GM13977 (cell line): ENCODE measurements at places on chromosomes 7 and 10.
A peak's percentile ranks its signal among the peaks of the same experiment; 100 is the strongest.

- DNase-seq, result no peak
Observed at GRCh38 chr7:37986908-37987330, 66.5 kb downstream of the EPDR1 start.

- DNase-seq, result no peak
Observed at GRCh38 chr10:75859141-75859540, 427.7 kb downstream of the LRMDA start.

GRCh38 chr7:51927738-51928137 is 611.1 kb upstream of the COBL start:
- no peak for DNase-seq

GRCh38 chr7:17689361-17689902 is 250.9 kb downstream of the SNX13 start:
- DNase-seq, result no peak

DNA sequence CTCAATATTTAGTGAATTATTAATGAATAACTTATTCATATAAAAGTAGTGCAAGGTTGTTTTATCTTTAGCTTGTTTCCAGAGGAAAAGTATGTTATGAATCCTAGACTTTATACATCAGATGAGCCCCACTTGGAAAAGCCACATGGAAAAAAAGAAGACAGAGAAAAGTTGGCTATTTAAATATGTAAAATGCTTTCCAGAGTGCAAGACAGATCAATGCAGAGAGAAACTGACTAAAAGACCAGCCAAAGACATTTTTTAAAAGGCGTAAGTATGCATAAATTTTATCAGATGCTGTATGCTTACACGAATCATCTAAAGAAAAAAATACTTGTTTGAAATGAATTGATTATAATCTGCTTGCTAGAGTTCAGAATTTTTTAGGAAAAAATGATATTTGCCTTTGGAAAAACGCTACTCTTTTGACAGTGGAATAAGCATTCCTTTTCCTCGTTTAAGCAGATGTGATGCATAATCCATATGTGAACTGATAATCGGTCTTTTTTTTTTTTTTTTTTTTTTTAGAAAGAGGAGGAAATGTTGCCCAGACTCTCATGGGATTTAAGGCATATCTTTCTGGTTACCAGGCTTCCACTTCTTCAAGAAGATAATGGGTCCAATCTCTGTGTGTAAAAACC is 70.7 kb downstream of the RELN start:
- no peak for DNase-seq

- no peak for DNase-seq
Observed at GRCh38 chr10:4535521-4535920, 290.5 kb upstream of the AKR1E2 start.

DNA sequence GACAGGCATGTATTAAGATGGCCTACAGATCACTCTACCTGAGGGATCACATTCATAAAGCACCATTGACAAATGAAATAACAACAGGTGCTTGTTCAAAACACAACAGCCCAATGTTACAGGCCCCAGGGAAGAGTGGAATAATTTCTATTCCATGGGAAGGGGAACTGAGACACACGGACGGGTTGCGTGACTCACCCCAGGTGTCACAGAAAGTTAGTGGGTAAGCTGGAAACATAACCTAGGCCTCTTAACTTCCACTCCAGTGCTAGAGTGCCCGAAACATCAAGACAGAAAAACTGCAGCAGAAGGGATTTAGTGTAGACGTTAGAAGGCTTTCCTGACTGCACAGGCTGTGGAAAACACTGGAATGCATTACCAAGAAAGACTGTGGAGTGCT is 48.3 kb downstream of the SLC37A3 start:
- no peak for DNase-seq

GRCh38 chr7:50782375-50783208 is at the start of gene GRB10:
GRB10 (minus strand) TSS chr7:50782896; CDS start chr7:50732322, 50,574 bp downstream.
- DNase-seq, result no peak

GRCh38 chr7:74138945-74139843 is 35.0 kb upstream of the EIF4H start:
- no peak for DNase-seq

DNA sequence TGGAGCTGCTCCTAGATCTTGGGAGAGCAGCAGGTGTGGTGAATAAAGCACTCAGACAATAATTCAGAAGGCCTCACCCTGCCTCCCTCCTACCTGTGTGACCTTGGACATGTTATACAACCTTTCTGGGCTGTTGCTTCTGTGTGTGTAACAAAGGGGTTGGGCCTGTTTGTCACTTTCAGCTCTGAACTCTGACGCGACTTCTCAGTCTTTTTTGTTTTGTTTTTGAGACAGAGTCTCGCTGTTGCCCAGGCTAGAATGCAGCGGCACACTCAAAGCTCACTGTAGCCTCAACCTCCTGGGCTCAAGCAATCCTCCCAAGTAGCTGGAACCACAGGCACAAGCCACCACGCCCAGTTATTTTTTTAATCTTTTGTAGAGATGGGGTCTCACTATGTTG is 89.3 kb downstream of the DNMBP start:
- no peak for DNase-seq

GRCh38 chr7:135326636-135327280 is 93.1 kb downstream of the STRA8 start:
- DNase-seq, result no peak

GRCh38 chr7:131878777-131879176 is 322.3 kb upstream of the PODXL start:
- no peak for DNase-seq

- DNase-seq, result no peak
Observed at GRCh38 chr10:86085136-86085535, 281.5 kb downstream of the GRID1 start.

GRCh38 chr10:66723608-66724400 is 202.0 kb upstream of the LRRTM3 start:
- DNase-seq, result no peak

DNA sequence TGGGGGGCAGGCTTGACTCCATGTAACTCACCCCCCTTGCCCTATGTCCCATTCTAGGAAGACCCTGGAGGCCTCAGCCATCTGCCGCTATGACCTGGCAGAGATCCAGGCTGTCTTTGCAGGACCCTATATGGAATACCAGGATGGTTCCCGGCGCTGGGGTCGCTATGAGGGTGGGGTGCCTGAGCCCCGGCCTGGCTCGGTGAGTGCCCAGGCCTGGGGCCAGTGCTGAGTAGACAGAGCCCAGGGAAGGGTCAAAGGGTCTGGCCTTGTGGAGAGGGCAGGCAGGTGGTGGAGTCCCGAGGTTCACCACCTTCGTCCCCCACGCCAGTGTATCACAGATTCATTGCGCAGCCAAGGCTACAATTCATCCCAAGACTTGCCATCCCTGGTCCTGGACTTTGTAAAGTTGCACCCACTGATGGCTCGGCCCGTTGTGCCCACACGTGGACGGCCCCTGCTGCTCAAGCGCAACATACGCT is 7.5 kb downstream of the MRPL43 start:
- DNase-seq, result no peak

DNA sequence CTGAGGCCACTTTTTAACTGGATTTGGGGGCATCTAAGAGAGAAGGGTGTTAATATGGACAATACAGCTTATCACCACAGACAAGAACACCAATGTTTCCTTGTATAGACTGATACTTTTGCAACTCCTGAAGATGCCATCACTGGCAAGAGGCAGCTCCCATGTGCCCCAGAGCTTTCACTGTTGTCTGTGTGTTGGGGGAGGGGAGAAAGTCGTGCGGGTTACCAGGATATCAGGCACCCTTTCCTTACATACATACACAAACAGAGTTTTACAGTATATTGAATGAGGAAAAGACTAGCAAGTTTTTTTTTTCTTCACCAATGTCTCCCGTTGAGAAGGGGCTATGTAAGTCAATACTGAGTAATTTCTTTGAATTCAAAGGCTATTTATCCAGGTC is 4.1 kb upstream of the DLX6 start:
- DNase-seq, result no peak

DNA sequence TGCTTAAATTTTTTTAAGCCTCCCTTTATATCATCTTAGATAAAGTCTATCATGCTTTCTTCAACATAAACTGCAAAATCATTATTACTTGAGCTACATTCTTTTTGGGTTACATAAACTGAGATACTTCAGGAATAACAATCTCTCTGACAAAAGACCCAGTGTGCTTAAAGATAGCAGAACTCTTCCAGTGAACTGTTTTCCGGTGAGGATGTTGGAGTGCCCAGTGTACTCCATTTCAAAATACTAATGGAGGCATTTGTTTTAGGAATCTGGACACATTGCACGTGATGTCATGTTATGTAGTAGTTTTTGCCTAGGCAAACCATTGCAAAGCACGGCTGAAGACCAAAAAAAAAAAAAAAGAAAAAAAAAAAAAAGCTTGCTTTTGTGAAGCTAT is 388.2 kb upstream of the CELF2 start:
- no peak for DNase-seq

DNA sequence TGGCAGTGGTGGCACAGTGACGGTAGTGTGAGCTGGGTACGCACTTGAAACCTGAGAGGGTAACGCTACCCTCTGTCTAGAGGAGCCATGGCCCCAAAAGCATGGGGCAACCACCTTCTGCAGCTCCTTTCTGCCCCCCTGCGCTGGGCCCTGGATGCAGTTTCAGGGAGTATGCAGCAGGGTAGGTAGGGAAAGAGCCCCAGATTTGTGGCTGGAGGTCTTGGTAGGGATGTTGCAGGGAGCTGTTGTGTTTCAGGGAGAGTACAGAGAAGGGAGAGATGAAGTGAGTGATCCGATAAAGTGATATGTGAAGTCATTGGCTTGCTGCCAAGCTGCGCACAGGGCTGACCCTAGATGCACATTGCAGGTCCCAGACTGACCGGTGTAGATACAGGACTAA is 2.7 kb upstream of the PGAM2 start:
- DNase-seq, result no peak

DNA sequence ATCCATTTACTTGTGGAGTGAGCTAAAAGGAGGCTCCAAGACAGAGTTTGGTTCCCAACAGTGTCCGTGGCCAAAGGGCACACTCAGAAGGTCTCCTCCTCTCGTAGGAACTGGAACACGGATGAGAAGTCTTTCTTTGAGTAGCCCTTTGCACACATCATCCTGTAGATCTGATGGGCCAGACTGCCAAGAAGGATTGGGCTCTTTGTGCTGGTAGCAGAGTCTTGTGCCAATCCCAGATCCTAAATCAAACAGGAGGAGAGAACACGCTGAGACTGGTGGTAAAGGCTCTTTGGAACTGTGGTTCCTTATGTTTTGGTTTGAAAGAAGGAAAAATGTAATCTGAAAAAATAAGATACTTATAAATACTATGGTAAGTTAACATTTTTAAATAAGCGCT is 136.6 kb downstream of the HIBADH start:
- no peak for DNase-seq

- DNase-seq, result no peak
Observed at GRCh38 chr7:149818536-149818840, 19.7 kb upstream of the ZNF862 start.

- no peak for DNase-seq
Observed at GRCh38 chr7:98978672-98979071, 100.3 kb downstream of the TRRAP start.

- no peak for DNase-seq
Observed at GRCh38 chr10:29243750-29244149, 45.1 kb upstream of the LYZL1 start.

- peak; percentile 53 for DNase-seq
Observed at GRCh38 chr7:70694971-70695794, 436.8 kb upstream of the GALNT17 start.

GRCh38 chr7:143352531-143353002 is 9.9 kb downstream of the FAM131B start:
- no peak for DNase-seq

- DNase-seq, result no peak
Observed at GRCh38 chr7:75650062-75650461, 88.7 kb downstream of the HIP1 start.

DNA sequence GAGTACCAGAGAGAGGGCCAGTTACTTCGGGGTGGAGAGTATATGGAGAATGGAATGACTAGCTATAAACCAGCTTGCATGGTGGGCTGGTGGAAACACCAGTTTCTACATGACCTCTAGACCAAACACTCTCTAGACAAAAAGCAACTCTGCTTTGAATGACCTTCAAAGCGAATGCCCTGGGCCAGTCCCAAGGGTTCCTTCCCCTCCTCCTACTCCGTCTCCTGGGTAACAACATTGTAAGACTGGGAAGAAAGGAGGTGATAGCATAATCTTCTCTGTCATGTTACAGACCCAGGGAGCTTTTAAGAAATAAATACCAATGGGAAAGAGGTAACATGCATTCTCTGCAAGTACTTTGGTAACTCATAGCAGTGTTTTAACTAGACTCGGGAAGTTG is 7.4 kb downstream of the HK1 start:
- DNase-seq, result no peak

GRCh38 chr7:140773104-140773503 is 76.6 kb downstream of the NDUFB2 start:
- no peak for DNase-seq

- no peak for DNase-seq
Observed at GRCh38 chr7:91913612-91914011, 27.1 kb upstream of the AKAP9 start.

DNA sequence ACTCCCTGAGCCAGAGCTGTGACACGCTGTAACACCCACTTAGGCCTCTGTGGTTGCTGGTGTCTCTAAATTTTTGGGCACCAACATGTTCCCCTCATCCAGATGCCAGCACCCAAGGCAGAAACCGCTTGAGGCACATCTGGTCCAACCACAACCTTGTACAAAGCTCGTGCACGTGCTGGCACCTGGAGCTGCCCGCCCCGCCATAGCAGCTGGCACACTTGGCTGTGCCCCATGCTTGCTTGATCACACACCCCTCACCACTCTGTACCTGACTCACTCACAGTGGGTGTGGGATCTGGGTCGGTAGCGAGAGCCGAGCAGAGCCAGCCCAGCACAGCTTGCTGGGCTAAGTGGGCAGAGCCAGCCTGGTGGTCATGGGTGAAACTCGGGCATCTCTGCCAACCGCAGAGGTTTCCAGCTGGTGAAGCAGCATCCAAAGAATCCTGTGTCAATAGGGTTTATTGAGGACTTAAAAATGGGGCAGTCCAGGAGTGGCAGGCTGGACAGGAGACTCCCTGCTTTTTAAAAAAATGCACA is 1210.4 kb downstream of the TYW1 start:
- DNase-seq, result no peak

DNA sequence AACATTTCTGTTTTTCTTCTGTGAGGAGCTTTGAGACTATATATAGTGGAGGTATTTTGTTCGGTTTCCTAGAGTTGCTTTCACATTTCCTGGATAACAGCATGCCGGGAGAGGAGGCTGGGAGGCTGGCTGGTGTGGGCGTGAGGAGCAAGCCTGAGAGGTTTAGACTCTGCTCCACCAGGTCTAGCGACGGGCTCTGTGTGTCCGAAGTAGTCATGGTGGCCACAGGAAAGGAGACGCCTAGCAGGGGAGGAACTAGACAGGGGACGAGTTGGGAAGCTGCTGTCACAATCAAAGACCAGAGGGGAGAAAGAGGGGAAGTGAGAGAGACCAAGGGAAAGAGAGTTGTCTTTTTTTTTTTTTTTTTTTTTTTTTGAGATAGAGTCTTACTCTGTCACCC is 19.6 kb downstream of the PTPRE start:
- no peak for DNase-seq

DNA sequence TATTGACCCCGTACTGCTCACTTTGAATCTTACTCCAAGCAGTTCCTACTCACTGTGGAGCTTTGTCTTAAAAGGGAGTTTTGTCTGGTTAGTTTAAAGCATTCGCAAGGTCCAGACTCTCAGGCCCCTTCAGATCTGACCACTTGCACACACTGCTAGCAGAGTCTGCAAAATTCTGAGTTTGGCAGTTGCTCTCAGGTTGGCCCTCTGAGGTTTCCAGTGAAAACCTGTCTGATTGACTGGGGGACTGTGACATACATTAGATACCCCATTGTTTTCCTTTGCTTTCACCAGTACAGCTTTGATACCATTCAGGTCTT is 149.2 kb downstream of the XPNPEP1 start:
- no peak for DNase-seq
